ENCODE measurements at places on chromosomes 13 and 19. TPM values are rescaled to one million over a fixed set of nuclear protein-coding genes. Genes with fewer than 3 reads are reported as not detected.

MBD3L2 gene
- not detected for total RNA-seq

ZNF724 gene
- 9.2 TPM for total RNA-seq

AMER2 gene
- not detected for total RNA-seq

TMEM272 gene
- total RNA-seq: not detected

SLITRK6 gene
- total RNA-seq: 0.50 TPM

FAM83E gene
- total RNA-seq: 0.45 TPM

THSD8 gene
- not detected for total RNA-seq

RDH8 gene
- total RNA-seq: not detected

GZMM gene
- 0.30 TPM for total RNA-seq

TNFAIP8L1 gene
- total RNA-seq: 5.4 TPM

MCF2L gene
- total RNA-seq: not detected

TPTE2 gene
- not detected for total RNA-seq
